Iris pigment epithelial cell (primary cell): ENCODE measurements at places on chromosomes 1 and 21.

DNA sequence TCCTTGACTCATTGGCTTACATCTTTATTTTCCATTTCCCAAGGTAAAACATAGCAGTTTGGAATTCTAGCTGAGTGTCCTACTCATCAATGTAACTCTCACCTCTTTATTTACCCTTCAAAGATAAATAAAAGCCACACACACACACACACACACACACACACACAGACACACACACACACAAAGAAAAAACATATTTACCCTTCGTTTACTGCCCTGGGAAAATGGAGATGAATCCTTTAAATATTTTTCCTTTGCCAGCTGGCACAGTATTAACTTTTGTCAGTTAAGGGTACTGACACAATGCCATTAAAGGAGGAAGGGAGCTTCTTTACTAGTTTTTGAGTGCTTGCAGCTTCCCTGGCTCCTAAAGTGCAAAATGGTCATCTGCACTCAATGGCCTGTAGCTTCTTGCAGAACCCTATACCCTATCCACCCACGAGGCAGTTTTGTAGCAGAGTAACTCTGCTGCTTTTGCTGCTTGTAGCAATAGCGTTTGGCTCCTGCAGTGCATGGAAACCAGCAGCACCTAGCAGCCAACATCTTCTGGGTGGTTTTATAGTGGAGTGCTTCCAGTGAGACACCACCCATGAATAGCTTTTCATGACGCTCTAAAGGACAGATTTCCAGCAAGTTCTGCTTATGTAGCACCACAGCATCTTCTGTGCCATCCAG, 103.7 kb downstream of the HS2ST1 start:
- DNase-seq = no peak

DNA sequence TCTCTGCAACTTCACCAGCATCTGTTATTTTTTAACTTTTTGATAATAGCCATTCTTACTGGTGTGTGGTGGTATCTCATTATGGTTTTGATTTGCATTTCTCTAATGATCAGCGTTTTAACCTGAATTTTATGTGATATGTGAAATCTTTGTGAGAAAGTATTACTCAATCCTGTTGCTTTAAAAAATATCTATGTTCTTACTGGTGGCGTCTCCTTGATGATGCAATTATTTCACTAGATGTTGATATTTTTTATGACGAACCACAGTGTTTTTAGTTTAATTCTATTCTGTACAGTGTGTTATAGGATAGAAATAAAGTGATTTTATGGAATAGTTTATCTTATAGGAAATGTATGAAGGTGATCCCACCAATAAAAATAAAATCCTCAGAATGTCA, 54.7 kb upstream of the GPR88 start:
- DNase-seq = no peak

DNA sequence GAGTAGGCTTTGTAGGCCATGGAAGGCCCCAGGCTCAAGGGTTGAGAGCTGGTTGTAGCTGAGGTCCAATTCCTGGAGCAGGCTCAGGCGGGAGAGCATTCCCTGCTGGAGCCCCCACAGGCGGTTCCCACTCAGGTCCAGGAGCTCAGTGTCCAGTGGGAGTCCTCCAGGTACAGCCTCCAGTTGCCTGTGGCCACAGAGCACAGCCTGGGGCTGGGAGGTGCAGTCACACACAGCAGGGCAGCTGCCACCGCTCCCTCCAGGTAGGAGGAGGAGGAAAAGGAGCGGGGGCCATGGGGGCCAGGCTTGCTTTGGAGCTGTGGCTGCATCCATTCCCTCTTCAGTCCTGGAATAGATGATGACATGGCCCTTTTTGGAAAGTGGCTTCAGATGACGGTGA, 2.8 kb downstream of the LINGO4 start:
- DNase-seq = no peak

- DNase-seq = no peak
These were observed 724.6 kb downstream of the PTPRU start for GRCh38 chr1:29960876-29961275.

DNA sequence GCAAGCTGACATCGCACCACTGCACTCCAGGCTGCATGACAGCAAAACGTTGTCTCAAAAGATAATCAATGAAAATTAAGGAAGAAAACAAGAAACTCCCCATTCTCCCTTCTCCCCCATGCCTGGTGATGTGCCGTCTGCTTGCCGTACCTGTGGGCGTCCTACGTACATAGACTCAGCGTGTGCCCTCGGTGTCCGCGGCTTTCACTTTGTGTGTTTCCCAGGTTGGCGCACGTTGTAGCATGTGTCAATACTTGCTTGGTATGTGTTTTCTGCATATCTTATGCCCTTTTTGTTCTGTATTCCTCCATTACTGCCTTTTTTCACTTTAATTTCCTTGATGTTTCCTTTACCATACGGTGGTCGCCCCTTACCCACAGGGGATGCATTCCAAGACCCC, 53.8 kb downstream of the PCNT start:
- no peak for DNase-seq

- DNase-seq = no peak
These were observed 1637.8 kb downstream of the PLA2G4A start for GRCh38 chr1:188466539-188466938.

DNA sequence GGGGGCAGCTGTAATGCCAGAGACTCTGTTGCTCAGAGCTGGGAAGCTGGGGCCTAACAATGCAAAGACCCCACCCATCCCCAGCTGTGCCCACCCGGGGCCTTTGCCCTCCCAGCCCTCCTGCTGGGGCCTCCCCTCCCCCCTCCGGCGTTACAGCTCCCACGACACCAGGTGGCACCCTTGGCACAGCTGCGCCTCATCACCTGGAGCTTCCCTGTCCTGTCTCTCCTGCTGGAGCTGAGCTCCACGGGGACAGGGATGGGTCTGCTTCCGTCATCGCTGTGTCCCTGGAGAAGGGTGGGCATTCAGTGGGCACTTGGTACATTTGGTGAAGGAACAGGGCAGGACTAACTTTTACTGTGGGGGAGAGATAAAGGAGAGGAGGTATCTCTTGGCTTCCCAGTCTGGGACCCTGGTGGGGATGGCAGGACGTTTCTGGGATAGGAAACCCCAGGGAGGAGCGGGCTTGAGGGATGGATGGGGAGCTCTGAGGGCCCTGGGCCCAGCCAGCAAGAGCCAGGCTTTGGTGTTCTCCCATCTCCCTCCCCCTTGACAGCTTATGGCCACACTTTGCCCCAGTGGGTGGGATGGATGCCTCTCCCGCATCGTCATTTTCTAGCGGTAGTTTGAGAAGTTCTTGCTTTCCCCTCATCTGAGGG, 453.2 kb downstream of the PTPRU start:
- DNase-seq = no peak

DNA sequence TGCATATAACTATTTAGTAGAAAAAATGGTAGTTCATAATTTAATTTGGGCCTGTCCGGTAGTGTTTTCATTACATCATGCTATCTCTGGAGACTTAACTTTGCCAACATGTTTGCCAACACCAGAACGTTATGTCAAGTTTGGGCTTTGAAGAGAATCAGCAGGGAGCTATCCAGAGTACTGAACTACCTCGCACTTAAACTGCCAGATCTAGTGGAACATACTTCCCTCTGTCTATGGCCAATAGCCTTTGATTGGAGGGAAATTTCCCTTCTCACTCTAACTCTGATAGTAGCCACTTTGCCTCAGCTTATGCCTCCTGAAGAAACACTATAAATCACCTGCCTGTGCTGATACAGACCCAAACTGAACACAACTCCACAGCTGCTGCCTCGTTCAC, 10.0 kb downstream of the LRRC53 start:
- DNase-seq = peak; percentile 25

- no peak for DNase-seq
These were observed 10.1 kb downstream of the GNG4 start for GRCh38 chr1:235639226-235640205.

- DNase-seq = no peak
These were observed 3.8 kb upstream of the GRHL3 start for GRCh38 chr1:24315391-24315790.

DNA sequence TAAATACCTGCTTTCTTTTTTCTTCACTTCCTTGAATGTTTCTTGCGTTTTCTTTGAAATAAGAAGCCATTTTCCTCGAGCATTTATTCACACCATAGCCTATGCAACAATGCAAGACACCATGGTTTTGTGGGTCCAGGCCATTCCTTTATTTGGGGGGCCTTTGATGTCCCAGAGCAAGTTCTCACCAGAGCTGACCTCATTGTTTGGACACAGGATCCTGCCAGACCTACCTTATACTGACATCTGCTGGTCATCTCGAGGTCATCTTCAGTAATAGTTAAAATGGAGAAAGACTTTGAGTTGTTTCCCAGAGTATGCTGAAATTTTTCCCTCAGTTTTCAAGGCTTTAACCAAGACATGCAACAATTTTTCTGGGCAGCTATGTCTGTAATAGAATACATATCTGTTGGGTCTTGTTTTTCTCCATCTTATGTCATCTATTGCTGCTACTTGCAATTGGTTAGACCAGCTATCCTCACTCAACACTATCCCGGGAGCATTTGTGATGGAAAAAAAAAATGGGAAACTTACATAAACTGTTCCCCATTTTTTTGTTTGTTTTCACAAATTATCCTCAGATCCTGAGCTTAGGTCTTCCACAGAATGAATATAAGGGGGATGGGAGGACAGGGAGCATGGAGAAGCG, 34.0 kb upstream of the BACE2 start:
- peak; percentile 52 for DNase-seq

DNA sequence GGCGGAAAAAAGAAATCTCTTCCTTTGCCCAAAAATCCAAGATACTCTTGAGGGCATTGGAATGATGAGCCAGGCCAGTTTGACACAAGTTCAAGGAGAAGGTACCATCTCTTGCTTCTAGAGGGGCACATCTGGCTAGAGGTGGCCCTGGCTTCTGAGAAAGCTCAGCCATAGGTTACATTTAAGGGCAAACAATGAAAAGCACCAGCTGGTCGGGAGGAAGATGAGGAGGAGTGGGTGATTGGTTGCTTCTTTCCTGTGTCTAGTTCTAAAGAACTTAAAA, 132.0 kb downstream of the DHRS3 start:
- DNase-seq = no peak

DNA sequence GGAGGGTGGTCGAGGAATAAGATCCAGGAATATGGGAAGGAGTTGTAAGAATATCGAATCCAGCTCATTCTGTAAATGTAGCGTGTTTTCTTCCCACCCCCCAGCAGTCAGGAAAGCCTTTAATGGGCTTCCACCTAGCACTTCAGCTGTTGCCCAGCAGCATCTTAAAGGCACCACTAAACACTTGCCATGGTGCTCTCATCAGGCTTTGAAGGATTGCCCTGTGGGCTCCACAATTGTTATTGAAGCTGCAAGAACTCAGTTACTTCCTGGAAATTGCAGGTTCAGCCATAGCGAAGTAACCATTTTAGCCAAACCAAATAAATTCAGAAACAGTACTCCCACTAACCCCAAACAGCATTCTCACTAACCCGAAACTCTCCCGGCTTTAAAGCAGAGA, 511.2 kb downstream of the PLPP3 start:
- DNase-seq = no peak

DNA sequence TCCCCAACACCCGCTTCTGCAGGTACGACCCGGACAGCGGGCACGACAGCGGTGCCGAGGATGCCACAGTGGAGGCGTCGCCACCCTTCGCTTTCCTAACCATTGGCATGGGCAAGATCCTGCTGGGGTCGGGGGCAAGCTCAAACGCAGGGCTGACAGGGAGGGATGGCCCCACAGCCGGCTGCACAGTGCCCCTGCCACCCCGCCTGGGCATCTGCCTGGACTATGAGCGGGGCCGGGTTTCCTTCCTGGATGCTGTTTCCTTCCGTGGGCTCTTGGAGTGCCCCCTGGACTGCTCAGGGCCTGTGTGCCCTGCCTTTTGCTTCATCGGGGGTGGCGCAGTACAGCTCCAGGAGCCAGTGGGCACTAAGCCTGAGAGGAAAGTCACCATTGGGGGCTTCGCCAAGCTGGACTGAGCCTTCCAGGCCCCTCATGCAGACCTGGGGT, 10.1 kb downstream of the TRIM46 start:
- no peak for DNase-seq

- peak; percentile 33 for DNase-seq
These were observed 1.3 kb downstream of the SMG5 start for GRCh38 chr1:156281281-156281680.
